ENCODE measurements at places on chromosomes 2 and 18.

- no peak for DNase-seq
Observed at GRCh38 chr18:77131652-77132368, 773 bp downstream of the MBP start.

- peak; percentile 54 for DNase-seq
Observed at GRCh38 chr2:102753563-102754159, 8.2 kb upstream of the TMEM182 start.

- no peak for DNase-seq
Observed at GRCh38 chr2:64120928-64121327, 23.3 kb downstream of the PELI1 start.

GRCh38 chr2:69686813-69687212, 43.3 kb upstream of the AAK1 start:
- no peak for DNase-seq

- DNase-seq, result peak; percentile 93
Observed at GRCh38 chr2:86747711-86748639, 27.9 kb downstream of the RMND5A start.

DNA sequence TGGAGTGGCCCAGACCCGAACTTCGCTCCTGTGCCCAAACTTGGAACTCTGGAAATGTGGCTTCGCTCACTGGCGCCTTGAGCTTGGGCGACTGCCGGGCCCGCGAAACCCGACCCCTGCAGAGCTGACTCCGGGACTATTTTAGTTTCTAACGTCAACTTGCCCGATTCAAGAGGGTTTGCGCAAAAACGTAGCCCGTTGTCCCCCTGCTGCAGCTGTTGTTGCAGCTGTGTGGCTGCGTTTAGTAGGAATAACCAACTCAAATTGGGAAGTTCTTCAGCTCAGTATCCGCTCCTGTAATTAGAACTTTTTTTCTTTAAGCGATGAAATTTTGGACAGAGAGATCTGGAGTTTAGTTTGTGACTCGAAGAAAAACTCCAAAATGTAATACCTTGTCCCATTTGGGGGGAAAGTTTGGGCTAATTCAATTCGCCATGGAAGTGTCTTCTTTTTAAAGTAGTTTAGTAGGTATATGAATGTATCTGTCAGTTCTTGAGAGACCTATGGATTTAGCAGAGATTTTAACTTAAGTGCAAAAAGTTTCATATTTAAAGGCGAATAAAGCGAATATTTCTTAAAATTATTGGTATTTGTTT, 559 bp downstream of the MYL12A start:
- no peak for DNase-seq

- DNase-seq, result no peak
Observed at GRCh38 chr2:84388921-84389490, 70.1 kb downstream of the SUCLG1 start.

- DNase-seq, result no peak
Observed at GRCh38 chr2:156098506-156098905, 234.0 kb downstream of the NR4A2 start.

DNA sequence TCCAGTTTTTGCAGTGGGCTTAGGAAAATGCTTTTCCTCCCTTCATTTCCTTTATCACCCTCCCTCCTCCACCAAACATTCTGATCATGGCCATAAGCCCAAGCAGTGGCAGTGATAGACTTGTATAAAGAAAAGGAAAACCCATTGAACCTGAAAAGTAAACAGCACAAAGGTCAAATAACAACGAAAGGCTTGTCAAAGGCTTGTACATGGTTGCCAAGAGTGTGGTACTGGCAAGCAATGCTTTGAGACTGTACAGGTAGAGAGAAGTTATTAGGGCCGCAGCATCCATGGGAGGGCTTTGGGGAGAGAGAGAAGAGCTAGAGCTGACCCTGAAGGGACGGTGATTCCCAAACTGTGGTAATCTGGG, 2.1 kb upstream of the VWA3B start:
- no peak for DNase-seq

- no peak for DNase-seq
Observed at GRCh38 chr18:13613099-13613498, 113.3 kb downstream of the FAM210A start.

- DNase-seq, result peak; percentile 82
Observed at GRCh38 chr2:88281302-88282217, 111.4 kb downstream of the THNSL2 start.

GRCh38 chr2:20483194-20483895, 36.5 kb downstream of the RHOB start:
- DNase-seq, result no peak

DNA sequence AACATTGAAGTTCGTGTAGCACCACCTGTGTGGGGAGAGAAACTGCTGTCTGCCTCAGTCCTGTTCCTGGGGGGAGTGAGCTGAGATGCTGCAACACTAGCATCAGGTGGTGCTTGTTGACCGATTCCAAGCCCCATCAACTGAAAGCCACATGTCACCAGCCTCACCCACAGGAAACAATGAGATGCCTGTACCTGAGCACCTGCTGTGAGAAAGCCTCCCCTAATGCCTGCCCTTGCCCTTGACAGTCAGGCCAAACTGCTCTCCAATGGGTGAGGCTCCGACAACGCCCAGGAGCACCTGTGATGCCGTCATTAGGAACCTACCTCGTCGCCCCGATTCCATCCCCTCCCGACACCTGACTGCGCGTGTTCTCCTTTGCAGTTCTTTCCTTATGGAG, 104.6 kb downstream of the SMC6 start:
- no peak for DNase-seq

- no peak for DNase-seq
Observed at GRCh38 chr2:118325321-118325955, 237.2 kb downstream of the INSIG2 start.

DNA sequence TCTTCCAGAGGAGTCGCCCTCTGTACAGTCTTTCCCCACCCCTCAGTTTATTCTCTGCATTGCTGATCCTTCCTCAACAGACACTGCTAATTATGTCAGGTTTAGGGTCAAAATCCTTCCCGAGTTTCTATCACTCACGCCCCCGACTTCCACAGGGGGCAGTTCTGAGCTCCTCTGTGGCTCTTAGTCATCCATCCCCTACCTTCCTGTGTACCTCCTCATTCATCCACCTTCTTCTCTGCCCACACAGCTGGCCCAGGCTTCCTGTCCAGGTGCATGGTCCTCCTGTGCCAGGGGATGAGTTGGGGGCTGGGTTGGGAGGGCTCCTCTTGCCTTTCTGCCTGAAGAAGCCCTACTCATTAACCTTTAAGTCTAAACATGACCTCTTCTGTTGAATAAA, 202.9 kb downstream of the ARL4C start:
- peak; percentile 56 for DNase-seq

- DNase-seq, result no peak
Observed at GRCh38 chr2:38128653-38129052, 52.7 kb upstream of the CYP1B1 start.

- no peak for DNase-seq
Observed at GRCh38 chr2:85183076-85183475, 49.9 kb downstream of the TCF7L1 start.

DNA sequence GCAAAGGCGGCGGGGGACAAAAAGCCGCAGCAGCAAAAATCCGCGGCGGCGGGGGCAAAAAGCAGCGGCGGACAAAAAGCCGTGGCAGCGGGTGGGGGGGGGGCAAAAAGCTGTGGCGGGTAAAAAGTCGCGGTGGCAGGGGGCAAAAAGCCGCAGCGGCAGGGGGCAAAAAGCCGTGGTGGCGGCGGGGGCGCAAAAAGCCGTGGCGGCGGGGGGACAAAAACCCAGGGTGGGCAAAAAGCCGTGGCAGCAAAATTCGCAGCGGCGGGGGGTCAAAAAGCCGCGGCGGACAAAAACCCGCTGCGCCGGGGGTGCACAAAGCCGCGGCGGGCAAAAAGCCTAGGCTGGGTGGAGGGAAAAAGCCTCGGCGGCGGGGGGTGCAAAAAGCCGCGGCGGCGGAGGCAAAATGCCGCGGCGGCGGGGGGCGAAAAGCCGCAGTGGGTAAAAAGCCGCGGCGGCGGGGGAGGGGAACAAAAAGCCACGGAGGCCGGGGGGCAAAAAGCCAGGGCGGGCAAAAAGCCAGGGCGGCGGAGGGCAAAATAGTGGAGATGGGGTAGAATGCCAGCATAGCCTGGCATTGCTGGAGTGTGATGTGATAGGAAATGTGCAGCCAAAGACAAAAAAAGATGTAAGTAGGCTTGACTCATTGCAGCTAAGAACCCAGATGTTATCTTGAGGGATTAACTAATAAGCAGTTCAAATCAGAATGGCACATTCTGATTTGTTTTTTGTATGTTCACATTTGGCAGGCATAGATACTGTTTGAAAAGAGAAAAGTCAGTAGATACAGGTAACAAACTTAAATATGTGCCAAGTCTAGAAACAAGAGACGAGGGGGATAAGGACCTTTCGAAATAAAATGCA, 1076.3 kb downstream of the RPIA start:
- no peak for DNase-seq

DNA sequence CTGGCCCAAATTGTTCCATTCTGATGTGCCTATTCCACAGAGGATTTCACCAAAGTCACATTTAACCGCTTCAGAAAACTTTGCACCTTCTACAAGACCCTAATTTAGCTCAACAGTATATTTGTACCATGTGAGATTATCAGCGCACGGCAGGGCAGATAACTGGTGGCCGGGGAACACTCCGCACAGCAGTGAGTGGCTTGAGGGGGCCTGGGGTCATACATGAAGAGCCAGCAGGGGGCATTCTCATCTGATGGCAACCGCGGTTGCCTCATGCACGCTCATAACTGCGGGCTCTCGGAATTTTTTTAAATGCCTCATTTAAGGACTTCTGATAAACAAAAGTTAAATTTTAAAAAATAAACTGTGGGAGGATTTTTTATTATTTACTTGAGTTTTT, 84.1 kb downstream of the BIN1 start:
- no peak for DNase-seq

DNA sequence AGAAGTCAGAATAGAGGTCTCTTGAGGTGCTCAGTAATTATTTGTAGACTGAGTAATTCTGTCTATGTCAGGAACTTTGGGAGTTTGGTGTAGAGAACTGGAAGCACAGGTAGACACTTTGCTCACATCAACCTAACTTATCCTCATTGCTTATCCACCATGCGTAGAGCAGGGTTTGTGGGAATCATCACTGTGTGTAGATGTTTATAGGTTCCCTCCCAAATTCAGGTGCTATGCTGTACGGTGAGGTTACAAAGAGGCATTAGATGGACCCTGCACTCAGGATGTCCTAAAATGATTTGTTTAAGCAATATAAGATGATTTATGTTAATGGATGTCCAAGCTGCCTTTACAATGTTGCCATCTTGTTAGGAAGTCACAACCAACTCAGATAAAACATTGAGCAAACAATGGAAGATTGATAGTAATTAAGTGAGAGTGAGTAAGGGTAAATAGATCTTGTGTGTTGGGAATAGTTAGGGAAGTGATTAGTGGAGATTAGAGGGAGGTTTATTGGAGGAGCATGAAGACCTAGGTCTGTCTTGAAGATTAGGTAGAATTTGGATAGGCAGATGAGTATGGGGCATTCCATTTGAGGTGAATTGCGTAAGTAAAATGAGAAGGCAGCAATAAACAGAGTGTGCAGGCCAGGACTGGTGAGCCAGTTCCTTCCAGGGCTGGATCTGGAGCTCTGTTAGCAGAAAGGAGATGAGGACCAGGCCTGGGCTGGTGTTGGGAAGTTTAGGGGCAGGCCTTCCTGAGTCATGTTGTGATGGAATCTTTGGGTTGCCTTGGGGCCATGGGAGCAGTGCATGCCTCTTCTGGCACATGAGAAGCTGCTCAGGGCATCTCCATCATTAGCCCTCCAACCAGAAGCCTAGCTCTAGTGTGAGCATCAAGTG, 12.1 kb downstream of the EPAS1 start:
- no peak for DNase-seq

Measured in mesendoderm (in vitro differentiated cells).